Large intestine (tissue), 12 donors: ENCODE measurements at places on chromosomes 7 and 10.

GRCh38 chr7:135905355-135905754 is 71.8 kb downstream of the MTPN start:
- no peaks in the 10 kb centered on the region for H3K4me1 ChIP-seq
- no peaks in the 10 kb centered on the region for H3K36me3 ChIP-seq
- H3K27me3 ChIP-seq, result no peaks in the 10 kb centered on the region
- H3K4me3 ChIP-seq, result no peak overlapping the region
- H3K27ac ChIP-seq, result no peak overlapping the region
- no peak for DNase-seq

- no peak overlapping the region for H3K4me3 ChIP-seq
- no peaks in the 10 kb centered on the region for H3K27me3 ChIP-seq
- H3K4me1 ChIP-seq, result no peaks in the 10 kb centered on the region
- H3K27ac ChIP-seq, result no peak overlapping the region
Measured at GRCh38 chr10:4771554-4772201, 54.3 kb upstream of the AKR1E2 start.

DNA sequence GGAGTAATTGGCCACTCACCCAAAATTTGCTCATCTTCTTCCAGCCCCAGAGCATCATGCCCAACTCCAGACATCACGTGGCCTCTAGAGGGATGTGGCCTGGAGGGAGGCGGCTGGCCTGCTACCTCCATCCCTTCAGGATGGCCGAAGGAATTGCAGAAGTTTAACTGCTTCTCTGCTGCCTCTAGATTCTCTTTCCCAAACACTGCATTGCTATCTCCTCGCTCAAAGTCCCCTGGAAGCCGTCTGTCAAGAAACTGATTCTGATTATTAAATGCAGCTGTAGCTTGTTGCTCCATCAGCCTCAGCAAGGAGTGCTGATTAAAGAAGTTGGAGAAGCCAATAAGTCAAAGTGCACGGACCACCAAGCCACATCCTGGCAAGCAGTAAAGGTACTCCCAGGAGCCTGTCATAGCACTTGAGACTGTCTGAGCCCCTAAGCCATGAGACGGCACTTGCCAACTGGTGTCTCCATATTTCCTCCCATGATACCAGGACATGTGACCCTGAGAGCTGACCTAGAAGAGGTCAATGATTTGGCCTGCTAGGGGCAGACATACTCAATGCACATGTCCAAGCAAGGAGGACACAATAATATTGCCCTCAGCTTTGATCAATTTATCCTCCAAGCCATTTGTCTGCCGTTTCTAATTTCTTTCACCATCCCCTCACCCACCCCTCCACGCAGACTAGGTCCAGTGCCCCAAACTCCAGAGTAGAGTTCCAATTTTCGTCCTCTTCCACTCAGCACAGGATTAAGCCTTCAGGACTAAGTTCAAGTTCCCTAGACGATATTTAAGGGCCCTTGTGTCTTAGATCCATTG is 84.2 kb downstream of the TBXAS1 start:
- no peaks in the 10 kb centered on the region for H3K36me3 ChIP-seq
- DNase-seq, result no peak
- no peaks in the 10 kb centered on the region for H3K27me3 ChIP-seq
- no peak overlapping the region for H3K4me3 ChIP-seq
- H3K27ac ChIP-seq, result no peak overlapping the region
- peaks cover 2% of the 10 kb centered on the region for H3K4me1 ChIP-seq

- no peak overlapping the region for H3K27ac ChIP-seq
- no peak overlapping the region for H3K4me3 ChIP-seq
- no peaks in the 10 kb centered on the region for H3K27me3 ChIP-seq
- H3K4me1 ChIP-seq, result no peaks in the 10 kb centered on the region
- H3K36me3 ChIP-seq, result no peaks in the 10 kb centered on the region
- no peak for DNase-seq
Measured at GRCh38 chr7:157797361-157797760, 460.6 kb downstream of the DNAJB6 start.

DNA sequence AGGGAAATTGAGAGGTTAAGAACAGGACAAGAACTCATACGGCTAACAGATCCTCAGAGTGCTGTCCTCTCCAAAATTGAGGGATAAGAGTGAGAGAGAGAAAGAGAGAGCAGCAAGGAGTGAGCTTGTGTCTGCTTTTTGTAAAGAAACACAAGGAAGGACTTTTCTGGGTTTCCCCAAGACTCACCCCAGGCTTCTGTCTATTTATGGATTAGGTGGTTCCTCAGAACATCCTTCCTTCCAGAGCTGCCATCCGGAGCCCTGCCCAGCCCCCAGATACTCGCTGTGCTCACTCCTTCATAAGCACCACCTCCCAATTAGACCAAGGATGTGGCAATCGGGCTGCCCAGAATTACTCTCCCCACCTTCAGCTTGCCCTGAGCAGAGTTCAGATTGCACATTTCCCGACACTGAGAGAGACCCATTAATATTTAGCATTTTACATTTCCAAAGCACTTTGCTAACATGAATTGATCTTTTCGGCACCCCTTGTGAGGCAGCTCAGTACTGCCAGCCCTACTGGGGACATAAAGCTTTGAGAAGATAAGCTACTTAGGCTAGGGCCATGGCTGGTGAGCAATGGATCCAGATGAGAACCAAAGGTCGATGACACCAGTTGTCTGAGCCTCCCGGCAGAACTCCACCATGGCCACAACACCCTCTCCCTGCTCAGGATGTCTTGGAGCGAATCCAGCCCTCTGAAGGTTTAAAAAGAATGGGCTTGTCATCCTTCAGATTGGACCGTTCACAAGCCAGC is 19.2 kb upstream of the R3HCC1L start:
- no peaks in the 10 kb centered on the region for H3K36me3 ChIP-seq
- peaks cover 25% of the 10 kb centered on the region for H3K27me3 ChIP-seq
- H3K4me1 ChIP-seq, result no peaks in the 10 kb centered on the region
- DNase-seq, result no peak
- H3K27ac ChIP-seq, result no peak overlapping the region

DNA sequence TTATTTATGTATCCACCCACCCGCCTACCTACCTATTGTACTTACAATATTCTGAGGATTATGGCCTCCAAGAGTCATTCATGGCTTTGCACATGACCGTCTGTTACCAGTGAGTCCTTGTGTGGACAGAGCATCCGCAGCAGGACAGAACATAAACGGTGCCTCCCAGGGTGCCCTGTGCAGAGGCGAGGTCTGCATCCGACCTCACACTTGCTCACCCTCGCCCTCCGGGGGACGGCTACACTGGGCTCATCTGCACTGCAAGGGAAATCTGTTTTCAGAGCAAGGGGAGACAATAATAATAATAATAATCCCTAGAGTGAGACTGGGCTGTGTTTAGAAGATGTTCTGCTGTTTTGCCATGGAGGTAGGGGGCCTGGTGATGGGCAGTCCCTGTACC is 29.8 kb downstream of the PFKP start:
- no peak for DNase-seq
- peaks cover 8% of the 10 kb centered on the region for H3K36me3 ChIP-seq
- H3K4me3 ChIP-seq, result no peak overlapping the region
- H3K27me3 ChIP-seq, result no peaks in the 10 kb centered on the region

GRCh38 chr7:155794196-155794595 is 18.1 kb downstream of the SHH start:
- peaks cover 13% of the 10 kb centered on the region for H3K27me3 ChIP-seq
- no peak overlapping the region for H3K27ac ChIP-seq
- DNase-seq, result no peak
- peaks cover 5% of the 10 kb centered on the region for H3K4me1 ChIP-seq
- no peaks in the 10 kb centered on the region for H3K36me3 ChIP-seq

- no peaks in the 10 kb centered on the region for H3K4me1 ChIP-seq
- H3K36me3 ChIP-seq, result no peaks in the 10 kb centered on the region
- H3K4me3 ChIP-seq, result no peak overlapping the region
- H3K27me3 ChIP-seq, result no peaks in the 10 kb centered on the region
- no peak for DNase-seq
Measured at GRCh38 chr10:84890706-84891105, 562.3 kb downstream of the CCSER2 start.

DNA sequence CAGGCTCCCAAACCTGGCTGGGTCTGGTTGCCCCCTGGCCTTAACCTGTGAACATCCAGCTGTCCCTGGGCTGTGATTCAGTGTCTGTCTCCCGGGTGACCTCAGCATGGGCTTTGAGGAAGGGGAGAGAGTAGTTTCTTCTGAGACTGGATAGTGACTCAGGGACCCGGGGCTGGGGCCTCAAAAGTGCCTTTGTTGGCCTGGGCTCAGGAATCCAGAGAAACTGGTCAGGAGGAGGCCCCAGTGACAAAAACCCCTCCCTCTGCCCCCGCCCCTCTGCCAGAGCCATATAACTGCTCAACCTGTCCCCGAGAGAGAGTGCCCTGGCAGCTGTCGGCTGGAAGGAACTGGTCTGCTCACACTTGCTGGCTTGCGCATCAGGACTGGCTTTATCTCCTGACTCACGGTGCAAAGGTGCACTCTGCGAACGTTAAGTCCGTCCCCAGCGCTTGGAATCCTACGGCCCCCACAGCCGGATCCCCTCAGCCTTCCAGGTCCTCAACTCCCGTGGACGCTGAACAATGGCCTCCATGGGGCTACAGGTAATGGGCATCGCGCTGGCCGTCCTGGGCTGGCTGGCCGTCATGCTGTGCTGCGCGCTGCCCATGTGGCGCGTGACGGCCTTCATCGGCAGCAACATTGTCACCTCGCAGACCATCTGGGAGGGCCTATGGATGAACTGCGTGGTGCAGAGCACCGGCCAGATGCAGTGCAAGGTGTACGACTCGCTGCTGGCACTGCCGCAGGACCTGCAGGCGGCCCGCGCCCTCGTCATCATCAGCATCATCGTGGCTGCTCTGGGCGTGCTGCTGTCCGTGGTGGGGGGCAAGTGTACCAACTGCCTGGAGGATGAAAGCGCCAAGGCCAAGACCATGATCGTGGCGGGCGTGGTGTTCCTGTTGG is at the start of gene CLDN4:
CLDN4 (plus strand) TSS at position 316 of the 903 bp plus-strand sequence; CDS start at position 522, 206 bp downstream.
- no peaks in the 10 kb centered on the region for H3K27me3 ChIP-seq
- no peaks in the 10 kb centered on the region for H3K36me3 ChIP-seq
- H3K4me3 ChIP-seq, result peak within 1 kb of the TSS; percentile 95
- DNase-seq, result peak; percentile 99

- no peaks in the 10 kb centered on the region for H3K27me3 ChIP-seq
- H3K36me3 ChIP-seq, result no peaks in the 10 kb centered on the region
- H3K27ac ChIP-seq, result no peak overlapping the region
- no peak for DNase-seq
- no peak overlapping the region for H3K4me3 ChIP-seq
Measured at GRCh38 chr10:78739444-78740053, 329.2 kb upstream of the ZMIZ1 start.

DNA sequence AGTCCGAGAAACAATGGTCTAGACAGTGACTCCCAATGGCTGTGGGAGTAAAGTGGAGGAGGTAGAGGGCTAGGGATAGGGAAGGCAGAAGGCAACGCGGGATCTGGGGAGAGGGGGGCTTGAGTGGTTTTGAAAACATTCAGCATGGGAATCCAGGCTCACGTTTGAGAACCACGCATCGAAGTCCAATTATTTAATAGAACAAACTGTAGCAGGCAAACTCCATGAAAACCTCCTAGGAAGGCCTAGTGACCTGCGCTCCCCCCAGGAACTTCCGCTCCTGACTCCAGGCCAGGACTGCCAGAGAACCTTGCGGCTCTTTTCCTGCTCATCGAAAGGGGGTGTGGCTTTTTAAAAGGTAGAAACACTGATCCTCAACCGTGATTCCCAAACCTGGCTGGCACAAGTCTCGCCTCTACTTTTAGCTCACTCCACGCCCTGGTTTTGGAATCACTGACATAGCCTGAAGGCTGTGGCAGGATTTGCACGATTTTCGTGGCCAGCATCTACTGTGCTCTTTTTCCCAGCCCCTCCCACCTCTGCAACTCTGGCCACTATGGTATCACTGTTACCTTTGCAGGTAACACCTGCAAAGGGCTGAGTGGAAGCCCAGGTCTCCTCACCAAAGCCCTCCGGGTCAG is 43.4 kb downstream of the MYOF start:
- peak; percentile 74 for DNase-seq
- H3K4me1 ChIP-seq, result peaks cover 58% of the 10 kb centered on the region
- peak overlapping the region; percentile 93 for H3K27ac ChIP-seq
- H3K27me3 ChIP-seq, result no peaks in the 10 kb centered on the region

DNA sequence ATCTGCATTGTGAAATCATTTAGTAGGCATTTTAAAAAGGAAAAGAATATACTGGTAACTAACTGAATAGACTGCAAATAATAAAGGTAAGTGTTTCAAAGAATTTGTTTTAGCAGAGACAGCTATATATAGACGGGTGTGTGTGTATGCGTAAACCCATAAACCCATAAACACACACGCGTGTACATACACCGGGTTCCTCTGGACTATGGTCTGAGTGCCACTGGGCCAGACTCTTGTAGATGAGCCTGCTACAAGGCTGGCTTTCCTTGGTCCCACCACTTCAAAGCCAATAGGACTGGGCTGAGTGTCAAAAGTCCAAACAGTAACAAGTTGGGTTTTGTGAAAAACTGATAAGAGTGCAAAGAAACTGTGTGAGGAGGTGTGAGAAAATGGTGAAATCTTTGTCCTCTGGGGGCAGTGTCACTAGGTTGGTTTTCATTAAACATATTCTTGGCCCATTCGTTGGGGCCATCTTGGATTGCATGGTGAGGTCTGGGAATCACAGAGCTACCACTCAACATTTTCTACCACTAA is 39.8 kb downstream of the GNA12 start:
- peaks cover 43% of the 10 kb centered on the region for H3K4me1 ChIP-seq
- H3K27me3 ChIP-seq, result no peaks in the 10 kb centered on the region
- H3K4me3 ChIP-seq, result no peak overlapping the region
- H3K27ac ChIP-seq, result peak overlapping the region; percentile 91
- no peaks in the 10 kb centered on the region for H3K36me3 ChIP-seq
- peak; percentile 93 for DNase-seq

DNA sequence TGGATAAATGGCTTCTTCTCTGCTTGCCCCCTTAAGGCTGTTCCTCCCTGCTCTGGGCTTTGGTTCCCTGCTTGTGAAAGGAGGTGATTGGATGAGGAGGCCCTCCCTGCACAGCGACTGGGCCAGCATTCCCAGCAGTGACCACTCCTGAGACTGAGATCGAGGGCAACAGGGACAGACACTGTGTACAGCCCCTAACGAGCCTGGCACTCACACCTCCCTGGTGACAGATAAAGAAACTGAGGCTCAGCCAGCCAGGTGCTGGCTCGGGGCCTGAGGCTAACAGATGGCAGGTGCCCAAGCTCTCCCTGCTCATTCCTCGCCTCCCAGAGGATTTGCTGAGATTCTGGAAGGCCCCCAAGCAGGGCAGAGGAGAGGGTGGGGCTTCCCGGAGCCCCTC is 12.0 kb upstream of the AQP1 start:
- no peak overlapping the region for H3K4me3 ChIP-seq
- no peak for DNase-seq
- H3K27ac ChIP-seq, result no peak overlapping the region
- peaks cover 33% of the 10 kb centered on the region for H3K4me1 ChIP-seq

DNA sequence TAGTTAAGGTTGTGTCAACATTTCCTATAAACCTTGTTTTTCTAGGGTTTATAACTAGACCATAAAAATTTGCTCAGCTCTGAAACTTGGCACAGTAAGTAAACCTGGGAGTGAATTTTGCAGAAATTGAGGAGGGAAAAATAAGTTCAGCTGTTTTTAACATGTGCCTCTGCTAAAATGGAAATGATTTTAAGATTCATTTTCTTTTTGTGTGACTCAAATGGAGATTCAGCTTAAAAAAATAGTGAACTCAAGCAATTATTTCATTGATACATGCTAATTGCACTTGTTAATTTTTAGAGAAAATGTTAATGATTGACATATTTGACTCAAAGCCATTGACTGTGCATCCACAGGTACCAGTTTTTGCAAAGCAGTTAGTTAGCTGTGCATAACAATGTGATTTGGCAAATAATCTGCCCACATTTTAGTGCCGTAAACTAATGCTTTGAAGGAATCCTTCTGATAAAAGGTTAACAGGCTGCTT is 68.5 kb upstream of the ZNF438 start:
- no peaks in the 10 kb centered on the region for H3K4me1 ChIP-seq
- no peak overlapping the region for H3K27ac ChIP-seq
- no peaks in the 10 kb centered on the region for H3K36me3 ChIP-seq
